ENCODE measurements at places on chromosomes 1 and 21.
A peak's percentile ranks its signal among the peaks of the same experiment; 100 is the strongest.

DNA sequence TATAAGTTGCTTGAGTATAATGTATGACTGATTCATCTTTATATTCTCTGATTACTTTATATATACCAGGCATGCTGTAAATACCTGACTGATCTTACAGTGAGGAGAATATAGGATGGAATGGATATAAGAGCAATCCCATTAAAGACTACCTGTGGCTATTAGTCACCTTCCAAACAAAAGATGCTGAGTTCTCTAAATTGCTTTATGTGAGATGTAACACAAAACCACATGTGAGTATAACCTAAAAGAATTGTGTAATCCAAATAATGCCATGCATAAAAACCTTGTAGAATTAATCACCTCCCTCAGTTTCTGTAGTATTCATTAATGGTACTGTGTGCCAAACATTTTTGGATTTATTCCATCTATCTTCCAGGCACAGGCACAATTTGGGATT lies 134.6 kb upstream of the LRRC7 start:
- DNase-seq: no peak

DNA sequence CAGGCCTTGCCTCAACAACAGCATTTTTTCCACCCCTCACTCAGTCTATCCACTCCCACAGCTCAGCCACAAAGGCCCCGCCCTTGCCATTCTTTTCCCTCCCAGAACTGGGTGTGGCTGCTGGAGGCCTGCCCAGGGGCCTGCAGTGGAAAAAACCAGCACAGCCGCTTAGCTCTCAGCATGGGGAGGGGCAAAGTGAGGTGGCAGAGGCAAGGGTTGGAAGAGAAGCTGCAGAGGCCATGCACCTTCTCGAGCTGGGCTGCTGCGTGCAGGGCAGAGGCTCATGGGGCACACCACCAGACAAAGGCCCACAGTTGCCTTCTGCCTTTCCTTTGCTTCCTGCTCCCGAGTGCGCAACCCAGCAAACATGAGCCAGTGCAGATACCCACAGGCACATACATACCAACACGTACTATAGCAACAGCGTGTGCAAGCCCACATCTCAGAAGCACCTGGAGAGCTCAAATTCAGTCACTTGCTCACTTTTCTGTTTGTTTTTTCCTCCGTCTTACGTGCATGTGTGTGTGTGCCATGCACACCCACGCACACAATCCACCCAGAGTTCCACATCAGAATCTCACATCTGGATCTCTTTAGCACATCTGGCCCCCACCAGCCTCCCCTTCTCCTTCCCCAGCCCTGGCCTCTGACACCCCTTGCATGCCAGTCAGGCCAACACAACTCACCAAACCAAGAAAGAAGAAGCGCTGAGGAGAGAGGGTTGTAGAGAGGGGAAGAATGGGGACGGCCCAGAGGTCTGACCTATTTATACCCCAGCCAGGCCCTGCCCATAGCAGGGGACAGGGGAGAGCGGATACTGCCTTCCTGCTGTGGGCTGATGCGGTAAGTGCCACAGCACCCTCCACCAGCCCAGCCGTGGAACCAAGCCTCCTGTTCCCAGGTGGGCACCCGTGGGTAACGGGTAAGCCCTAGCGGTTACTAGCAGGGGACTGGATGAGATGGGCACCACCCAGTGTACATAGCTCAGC lies at the start of gene S100A4:
TSS of gene S100A4 (minus strand) at position 740 of the 989 bp plus-strand sequence. CDS start 1,012 bp downstream, outside the sequence.
- peak; percentile 23 for DNase-seq

GRCh38 chr1:115175596-115175995 lies 86.3 kb upstream of the TSPAN2 start:
- DNase-seq: no peak

DNA sequence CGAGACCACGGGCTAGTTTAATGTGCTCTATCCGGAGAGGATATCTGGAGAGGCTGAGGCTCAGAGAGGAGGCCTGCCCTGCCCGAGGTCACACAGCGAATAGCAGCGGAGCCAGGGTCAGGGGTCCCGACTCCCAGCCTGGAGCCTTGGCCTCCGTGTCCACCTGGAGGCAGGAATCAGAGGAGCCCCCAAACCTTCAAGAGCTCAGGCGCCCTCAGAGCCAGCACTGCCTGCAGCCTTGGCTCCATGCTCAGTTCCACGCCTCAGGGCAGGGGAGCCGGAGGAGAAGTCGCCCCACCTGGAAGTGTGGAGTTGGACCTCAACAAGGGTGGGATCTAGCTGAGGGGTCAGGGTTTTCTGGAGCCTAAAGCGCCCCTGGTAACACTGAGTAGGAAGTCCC lies 2.0 kb upstream of the ASCL5 start:
- DNase-seq: no peak

DNA sequence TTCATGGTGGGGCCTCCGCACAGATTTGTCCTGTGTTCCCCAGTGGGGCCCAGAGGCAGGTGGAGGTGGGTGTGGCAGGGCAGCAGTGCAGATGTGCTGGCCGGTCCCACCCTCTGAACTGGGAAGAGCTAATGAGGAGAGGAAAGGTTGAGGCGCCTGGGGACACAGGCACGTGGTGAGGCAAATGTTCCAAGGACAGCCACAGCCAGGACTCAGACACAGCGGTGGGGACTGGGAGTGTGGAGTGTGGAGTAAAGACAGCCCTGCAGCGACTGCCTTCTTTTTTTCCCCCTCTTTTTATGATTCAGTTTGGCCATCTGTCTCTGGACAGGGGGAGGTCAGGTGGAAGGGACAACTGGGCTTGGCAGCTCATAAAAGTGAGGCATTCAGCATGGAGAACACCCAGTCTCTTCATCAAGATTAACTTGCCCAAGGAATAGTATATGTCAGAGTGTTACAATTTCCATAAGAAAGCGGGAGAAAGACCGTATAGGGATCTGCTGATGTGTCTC lies 104.2 kb upstream of the GCLM start:
- no peak for DNase-seq

GRCh38 chr1:89755591-89755990 lies 65.2 kb upstream of the LRRC8D start:
- DNase-seq: no peak

DNA sequence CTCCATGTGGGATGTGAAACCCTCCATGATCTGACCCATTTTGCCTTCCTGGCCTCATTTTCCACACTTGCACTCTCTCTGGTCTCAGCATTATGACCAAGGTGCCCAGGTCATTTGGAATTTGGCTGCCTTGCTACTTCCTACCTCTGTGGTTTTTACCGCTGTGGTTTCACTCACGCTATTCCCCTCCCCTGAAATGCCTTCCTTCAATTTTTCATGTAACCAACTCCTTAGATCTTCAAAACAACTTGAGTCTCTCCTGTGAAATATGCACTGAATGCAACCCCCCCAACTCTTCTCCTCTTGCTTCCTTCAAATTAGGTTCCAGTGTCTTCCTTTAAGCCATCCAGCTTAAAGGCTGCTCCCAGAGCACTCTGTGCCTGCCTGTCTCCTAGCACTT lies 50.1 kb downstream of the PHC2 start:
- no peak for DNase-seq

DNA sequence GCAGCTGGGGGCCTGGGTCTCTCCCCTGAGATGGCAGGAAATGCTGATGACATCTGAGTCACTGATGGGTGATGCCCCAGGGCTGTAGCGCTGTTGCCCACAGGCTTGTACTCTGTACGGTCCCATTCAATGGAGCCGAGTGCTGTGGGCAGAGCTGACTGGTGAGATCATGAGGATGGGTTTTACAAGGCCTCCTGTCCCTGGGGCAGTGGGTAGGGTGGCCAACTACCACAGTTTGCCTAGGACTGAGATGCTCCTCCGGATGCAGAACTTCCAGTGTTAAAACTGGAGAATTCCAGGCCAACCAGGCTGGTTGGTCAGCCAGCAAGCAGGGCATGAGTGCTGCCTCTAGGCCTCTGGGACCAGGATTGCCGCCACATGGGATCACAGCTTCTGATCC lies 9.2 kb downstream of the PHLDA3 start:
- DNase-seq: no peak

- no peak for DNase-seq
These were observed 45.4 kb downstream of the SELENOF start for GRCh38 chr1:86868477-86868876.

GRCh38 chr1:175824079-175824478 lies 80.7 kb upstream of the TNR start:
- DNase-seq: no peak

DNA sequence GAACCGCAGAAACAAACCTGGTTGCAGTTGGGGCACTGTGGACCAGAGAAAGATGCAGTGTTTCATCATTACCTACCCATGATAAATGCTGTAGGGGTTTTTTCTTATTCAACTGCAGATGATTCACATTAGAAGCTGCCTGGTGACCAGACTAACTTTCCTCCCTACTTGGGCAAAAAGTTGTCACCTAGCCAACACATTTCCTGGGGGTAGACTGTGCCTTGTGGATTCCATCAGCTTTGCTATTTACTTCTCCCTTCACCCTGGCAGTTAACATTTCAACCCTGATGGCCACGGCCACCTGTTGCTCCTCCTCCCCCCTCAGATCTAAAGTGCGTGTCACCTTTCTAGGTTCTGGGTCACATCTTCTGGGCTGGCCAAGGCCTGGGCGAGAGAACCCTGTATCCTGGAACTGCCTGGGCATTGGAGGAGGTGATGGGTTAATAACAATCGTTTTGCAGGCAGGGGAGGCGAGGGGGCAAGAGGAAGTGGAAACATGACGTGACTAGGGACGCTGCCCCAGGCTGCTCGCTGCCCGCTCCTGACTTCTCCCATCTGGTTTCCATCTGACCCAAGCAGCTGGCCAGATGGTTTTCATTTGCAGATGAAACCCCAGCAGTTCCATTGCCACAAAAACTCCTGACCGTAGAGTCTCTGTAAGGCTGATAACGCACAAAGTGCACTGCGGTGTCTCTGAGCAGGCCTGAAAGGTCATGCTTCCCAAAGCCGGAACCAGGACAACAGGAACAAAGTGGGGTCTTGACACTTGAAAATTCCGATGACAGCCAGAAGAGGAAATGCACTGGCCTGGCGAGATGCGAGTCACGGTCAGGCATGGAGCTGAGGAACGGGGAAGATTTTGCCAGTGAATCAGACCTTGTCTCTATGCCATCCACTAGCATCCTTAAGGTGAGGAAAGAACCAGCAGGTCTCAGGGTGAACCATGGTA lies 36.6 kb downstream of the CAPZB start:
- no peak for DNase-seq

DNA sequence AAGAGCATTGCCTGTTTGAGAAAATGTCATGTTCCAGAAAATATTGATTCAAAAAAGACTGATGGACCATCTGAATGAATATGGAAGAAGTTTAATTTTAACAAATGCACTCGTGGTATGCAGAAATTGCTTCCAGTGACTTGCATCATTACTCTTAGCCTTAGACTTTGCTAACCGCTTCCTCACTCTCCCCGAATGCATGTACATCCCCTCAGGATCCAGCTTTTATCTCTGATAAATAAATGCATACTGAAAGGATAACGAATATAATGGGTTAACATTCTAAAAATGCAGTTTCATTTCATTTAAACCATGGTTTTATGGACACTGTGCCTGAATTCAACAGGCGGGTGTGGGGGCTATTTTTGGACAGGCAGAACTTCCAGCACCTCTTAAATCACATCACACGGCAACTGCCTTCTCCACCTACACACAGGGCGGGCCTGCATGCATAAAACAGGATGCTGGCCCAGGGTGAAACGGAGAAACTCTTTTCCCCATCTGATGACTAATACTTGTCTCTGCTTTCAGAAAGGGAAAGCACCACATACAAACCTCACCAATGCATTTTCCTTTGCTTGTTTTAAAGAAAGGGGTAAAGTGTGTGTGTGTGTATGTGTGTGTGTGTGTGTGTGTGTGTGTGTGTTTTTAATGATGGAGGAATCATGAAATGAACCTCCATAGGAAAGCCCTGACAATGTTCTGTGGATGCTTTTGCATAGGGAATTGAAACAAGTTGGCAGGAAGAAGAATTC lies 48.7 kb downstream of the SPAG17 start:
- DNase-seq: no peak

- no peak for DNase-seq
These were observed 81.3 kb downstream of the SYF2 start for GRCh38 chr1:25150985-25151495.

DNA sequence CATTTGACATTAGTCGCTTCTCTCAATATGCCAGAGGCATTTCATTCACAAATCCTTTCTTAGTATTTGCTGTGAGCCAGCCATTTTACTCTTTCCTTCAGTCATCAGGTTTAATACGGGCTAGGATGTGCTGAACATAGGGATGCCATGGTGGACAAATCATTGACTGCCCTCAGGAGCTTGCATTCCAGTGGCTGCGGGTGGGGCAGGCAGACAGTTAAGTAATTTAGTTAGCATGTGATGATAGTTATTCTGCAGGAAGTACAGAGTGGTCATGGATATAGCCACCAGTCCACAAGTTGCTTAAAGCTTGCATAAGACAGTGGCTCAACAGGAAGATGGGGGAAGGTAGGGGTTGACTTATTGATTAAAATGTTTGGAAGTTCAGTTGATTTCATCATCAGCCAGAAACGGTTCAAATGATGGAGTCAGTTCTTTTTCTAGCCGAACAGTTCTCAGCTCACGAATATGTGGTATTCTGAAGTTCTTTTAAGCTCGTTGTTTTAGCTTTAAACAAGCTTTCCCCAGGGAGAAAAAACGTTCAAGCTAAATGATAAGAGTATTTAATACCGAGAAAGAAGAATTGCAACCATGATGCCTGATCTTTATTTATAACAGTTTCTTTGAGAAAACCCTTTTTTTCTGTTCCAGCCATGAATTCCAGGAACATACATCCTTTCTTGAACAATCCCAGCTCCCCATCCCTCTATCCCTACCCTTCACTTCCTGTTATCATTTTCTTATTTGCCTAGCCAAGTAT lies 1.4 kb downstream of the SLC22A15 start:
- peak; percentile 34 for DNase-seq

DNA sequence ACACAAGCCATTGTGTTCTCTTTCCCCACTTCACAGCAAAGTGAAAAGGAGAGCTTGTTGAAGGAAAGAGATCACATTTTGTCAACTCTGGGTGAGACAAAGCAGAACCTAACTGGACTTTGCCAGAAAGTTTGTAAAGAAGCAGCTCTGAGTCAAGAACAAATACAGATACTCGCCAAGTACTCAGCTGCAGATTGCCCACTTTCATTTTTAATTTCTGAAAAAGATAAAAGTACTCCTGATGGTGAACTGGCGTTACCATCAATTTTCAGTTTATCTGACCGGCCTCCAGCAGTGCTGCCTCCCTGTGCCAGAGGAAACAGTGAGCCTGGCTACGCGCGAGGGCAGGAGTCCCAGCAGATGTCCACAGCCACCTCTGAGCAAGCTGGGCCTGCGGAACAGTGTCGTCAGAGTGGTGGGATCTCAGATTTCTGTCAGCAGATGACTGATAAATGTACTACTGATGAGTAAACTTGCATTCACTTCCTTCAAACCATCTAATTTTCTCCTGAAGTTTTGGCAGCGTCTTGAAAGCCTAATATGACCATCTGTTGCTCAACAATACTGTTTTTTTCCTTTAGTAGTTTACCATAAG lies 43.7 kb downstream of the BACH1 start:
- DNase-seq: no peak

- DNase-seq: no peak
These were observed 1.3 kb downstream of the CLSTN1 start for GRCh38 chr1:9822490-9822889.

- DNase-seq: no peak
These were observed 34.2 kb upstream of the GJA5 start for GRCh38 chr1:147794570-147794969.
